ENCODE measurements at places on chromosomes 2 and 18.

DNA sequence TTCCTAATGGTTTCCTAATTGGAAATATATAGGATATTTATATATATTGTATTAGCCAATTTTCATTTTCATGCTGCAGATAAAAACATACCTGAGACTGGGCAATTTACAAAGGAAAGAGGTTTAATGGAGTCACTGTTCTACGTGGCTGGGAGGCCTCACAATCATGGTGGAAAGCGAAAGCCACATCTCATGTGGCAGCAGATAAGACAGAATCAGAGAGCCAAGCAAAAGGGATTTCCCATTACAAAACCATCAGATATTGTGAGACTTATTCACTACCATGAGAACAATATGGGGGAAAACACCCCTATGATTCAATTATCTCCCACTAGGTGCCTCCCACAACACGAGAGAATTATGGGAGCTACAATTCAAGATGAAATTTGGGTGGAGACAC lies 242.5 kb upstream of the NETO1 start:
- DNase-seq, result no peak

- no peak for DNase-seq
Observed at GRCh38 chr2:80086831-80087230, 217.7 kb downstream of the LRRTM1 start.

DNA sequence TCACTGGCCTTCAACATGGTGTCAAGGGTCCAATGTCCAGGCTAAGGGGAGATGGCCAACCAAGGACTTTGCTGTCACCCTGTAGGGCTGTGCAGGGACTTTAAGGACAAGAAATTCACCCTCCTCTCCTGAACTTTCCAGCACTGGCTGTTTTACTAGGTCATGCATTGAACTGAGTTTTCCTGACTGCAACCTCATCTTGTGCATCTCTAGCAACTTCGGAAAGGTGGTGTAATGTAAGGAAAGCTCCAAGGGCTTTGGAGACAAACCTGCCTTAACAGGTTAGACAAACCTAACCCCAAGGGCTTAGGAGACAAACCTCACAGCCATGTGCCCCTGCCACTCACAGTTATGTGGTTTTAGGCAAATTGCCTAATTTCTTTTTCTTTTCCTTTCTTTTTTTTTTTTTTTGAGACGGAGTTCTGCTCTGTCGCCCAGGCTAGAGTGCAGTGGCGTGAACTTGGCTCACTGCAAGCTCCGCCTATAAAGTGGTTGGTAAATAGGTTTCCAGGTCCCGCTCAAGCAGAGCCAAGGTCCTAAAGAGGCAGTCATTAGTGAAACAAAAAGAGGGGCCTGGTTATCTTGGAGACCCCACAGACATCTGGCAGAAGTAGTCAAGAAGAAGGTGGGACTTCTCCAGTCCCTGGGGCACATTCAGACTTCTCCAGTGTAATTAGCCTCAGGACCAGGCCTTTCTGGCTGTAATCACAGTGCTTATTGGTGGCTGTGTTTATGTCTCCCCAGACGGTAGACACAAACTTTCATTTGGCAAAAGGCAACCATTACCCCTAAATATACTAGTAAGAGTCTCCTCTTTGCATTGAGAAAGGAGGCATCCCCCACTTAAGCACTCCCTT lies 37.6 kb upstream of the PMAIP1 start:
- no peak for DNase-seq

DNA sequence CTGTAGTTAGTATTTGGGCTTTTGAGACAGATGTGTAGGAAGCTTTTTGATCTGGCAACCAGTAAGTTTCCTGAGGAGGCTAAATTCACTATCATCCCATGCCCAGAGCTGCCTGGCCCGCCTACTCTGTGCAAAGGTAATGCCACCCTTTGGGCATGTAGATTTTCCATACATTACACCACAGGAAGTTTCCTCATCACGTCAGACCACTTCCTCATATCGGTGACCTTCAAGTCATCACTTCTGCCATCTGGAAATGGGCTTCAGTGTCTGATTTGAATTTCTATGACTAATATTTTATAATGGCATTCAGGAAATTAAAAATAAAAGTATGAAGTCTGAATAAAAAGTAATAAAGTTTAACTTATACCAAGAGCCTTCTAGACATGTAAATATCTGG lies 825.4 kb downstream of the DCDC2C start:
- no peak for DNase-seq

GRCh38 chr2:128686497-128686859 lies 367.8 kb upstream of the HS6ST1 start:
- no peak for DNase-seq

- DNase-seq, result no peak
Observed at GRCh38 chr2:211903961-211904360, 634.6 kb downstream of the ERBB4 start.

DNA sequence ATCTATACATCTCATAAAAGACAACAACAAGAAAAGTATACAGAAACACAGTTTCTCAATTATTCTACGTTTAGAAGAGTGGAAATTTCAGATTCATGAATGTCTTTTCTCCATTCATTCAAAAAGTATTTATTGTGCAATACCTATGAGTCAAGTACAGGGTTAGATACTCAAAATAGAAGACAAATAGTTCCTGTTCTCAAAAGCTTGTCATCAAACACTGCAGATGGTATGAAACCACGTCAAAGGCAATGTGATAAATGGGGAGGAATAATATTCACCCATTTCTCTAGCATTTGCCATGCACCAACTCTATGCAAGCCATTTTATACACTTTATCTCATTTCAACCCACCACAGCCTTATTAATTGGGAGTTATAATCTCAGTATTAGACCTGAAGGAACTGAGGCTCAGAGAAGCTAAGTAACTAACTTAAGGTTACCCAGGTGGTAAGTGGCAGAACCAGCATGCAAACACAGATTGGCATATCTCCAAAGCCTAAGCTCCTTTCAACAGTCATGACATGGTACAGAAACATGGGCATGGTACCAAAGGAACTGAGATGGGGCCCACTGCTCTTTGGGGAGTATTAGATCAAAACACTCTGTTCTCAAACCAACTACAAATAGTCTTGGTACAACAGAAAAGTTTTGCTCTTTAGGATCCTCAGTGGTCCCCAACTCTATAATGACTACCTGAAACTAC lies 67.2 kb upstream of the NPAS2 start:
- no peak for DNase-seq

DNA sequence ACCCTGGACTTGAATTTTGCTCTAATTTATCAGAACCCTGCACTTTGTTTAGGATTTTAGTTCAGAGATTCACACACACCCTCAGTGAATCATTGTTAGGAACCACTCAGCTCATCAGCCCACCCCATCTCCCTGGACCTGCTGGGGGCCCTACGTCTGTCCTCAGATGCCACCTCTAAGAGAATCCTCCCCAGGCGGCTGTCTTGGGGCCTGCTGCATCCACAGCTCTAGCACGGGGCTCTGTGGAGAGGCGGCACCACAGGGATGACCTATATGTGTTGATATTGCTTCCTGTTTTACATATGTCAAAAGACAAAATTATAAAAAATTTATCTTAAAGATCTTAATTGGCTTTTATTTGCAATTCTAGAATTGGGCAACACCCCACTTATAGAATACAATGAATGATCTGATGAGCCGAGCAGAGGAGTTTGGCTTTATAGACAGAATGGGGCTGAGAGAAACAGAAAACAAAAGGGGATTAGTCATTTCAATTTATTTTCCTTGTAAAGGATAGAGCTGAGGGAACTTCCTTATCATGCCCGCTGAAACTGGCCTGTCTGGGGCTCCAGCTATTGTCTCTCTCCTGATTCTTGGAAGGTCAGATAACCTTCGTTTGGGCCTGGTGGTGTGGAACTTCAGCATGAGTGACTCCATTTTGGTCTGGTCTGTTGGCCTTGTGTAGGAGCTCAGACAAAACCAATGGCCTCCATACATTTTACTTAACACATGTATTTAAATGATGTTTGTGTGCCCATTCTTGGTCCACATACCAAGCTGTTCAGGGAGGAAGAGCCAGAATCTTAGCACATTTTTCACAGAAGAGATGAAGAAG lies 1.4 kb downstream of the MYO7B start:
- no peak for DNase-seq

GRCh38 chr2:105262651-105263091 lies 21.1 kb downstream of the GPR45 start:
- no peak for DNase-seq

GRCh38 chr2:79275197-79275596 lies 115.6 kb upstream of the REG3A start:
- DNase-seq, result no peak

- DNase-seq, result no peak
Observed at GRCh38 chr2:149472413-149472812, 115.2 kb downstream of the MMADHC start.

DNA sequence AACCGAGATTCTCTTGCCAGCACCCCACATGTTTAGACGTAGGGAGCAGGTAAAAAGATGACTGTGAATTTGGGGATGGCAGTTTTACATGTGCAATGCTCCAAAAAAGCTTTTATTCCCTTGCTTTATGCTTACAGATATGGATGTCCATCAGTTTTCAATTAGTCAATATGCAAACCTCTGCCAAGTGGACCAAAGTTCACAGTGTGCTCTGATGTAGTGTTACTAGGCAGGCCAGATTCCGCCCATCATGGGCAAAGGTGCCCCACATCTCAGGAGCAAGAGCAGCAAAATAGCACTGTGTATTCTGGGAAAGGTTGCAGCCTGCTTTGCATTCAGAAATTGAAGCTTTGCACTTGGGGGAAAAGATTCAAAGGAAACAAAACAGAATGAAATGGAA lies 329.7 kb upstream of the ZEB2 start:
- no peak for DNase-seq

- no peak for DNase-seq
Observed at GRCh38 chr2:63853527-63854310, 12.0 kb downstream of the UGP2 start.

GRCh38 chr2:105379741-105380186 lies 19.1 kb downstream of the FHL2 start:
- DNase-seq, result no peak

GRCh38 chr18:45567123-45567522 lies 48.2 kb upstream of the SLC14A2 start:
- DNase-seq, result no peak

- no peak for DNase-seq
Observed at GRCh38 chr2:171711351-171711750, 24.1 kb downstream of the DYNC1I2 start.

DNA sequence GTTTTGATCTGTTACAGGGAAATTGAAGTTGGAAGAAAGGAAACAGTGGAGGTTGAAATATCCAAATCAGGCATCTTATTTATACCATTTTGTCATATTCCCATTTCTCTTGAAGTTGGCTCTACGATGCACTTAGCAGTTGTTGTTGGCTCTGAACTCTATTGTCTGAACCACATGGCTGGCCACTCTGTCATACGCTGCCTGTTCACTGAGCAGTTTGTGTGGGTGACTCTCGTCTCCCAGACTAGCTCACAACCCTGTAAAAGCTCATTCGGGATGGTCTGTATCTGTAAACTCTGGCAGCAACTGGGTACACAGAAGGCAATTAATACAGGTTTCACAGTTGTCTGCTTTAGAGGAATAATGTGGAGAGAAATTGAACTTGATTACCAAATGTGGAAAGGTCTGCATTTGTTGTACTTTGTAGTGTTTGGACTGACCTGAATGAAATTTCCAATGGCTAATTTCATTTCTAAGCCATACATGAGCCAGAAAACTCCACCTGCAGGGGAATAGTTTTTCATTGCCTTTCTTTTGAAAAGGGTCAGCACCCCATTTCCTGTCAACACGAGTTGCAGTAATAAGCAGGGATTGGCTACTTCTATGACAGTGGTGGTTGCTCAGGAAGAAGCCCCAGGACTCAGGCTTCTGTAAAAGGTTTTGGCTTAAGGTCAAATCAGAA lies 378.2 kb downstream of the OSR1 start:
- DNase-seq, result no peak

DNA sequence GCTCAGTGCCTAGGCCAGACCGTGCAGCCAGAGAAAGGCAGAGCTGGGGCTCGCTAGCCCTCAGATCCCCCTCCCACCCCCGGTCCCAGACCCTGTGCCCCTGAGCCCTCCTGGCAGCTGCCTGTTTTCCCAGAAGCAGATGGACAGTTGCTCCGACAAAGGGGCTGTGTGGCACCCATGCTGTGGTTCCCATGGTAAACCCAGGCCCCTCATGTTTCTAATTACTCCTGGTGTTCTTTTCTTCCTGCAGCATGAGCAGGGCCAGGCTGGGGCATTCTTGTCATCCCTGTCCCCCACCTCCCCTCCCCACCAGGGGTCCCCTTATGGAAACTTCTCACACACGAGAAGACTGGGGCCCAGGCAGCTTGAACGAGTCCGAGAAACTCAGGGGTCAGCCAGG lies 269.6 kb downstream of the HAUS1 start:
- DNase-seq, result no peak

DNA sequence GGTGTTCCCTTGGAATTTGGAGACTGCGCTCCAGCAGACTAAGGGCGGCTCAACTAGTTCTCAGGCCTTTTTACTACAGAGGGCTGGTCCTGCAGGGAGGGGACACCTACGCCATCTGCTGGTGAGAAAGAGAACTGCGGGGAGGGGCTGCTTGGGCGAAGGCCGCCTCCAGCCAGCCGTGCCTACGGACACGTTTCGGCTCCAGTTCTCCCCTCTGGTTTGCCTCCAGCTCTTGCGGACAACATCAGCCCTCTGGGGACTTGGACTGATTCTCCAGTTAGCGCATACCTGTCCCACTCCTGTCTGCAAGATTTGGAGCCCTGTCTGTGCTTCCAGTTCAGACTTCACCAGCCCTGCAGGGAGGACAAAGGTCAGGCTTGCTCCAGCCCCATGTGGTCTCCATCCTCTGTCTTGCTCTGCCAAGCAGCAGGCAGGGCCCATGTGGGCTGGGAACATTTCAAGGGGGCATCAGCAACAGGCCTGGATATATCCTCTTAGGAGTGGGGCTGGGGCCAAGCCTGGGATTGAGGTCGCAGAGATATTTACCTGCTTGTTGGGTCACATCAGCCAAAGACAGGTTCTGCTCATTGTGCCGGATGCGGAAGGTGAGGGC lies 10.3 kb downstream of the PTPRN start:
- peak; percentile 94 for DNase-seq

DNA sequence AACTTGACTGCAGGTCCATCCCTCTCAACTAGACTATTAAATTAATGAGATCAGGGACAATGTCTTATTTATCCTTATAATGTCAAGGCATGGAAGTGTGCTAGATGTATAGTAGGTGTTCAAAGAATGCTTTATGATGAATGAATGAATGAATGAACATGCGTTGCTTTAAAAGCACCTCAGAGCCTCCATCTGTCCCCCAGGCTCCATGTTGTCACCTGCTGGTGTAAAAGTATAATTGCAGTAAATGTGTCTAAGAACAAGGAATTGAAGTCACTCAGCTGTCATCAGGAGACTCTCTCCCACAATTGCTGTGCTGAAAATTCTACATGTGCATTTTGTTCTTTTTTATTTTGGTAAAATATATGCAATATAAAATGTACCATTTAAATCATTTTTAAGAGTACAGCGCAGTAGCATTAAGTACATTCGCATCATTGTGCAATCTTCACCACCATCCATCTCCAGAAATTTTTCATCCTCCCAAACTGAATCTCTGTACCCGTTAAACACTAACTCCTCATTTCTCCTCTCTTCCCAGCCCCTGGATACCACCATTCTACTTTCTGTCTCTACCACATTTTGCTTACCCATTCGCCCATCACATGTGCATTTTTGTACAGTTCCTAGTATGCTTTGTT lies 52.6 kb downstream of the GNAL start:
- DNase-seq, result no peak

All from GM19239 (cell line).